ENCODE measurements at places on chromosomes 6 and 20.

GRCh38 chr6:63516186-63516944 lies 55.9 kb upstream of the LOC128125822 start:
- no peak for DNase-seq

GRCh38 chr6:154261688-154262397 lies 94.8 kb downstream of the IPCEF1 start:
- DNase-seq, result peak; percentile 58

- no peak for DNase-seq
These were observed 77.8 kb downstream of the ATG5 start for GRCh38 chr6:106247733-106248132.

DNA sequence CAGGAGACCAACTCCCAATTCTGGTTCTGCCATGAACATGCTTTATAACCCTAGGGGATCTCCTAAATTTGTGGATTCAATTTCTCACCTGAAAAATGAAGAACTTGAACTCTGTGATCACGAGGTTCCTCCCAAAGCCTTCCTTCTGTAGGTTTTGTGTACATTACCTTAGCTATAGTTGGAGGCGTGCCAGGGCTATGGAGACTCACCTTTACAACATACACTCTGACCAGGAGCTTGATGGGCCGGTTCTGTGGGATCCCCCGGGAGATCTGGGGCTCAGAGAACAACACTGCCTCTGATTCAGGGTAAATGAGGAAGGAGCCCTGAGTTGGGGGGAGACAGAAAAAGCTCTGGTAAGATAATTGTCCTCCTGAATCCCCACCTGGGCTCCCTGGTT lies 34.1 kb downstream of the ERGIC3 start:
- DNase-seq, result no peak

DNA sequence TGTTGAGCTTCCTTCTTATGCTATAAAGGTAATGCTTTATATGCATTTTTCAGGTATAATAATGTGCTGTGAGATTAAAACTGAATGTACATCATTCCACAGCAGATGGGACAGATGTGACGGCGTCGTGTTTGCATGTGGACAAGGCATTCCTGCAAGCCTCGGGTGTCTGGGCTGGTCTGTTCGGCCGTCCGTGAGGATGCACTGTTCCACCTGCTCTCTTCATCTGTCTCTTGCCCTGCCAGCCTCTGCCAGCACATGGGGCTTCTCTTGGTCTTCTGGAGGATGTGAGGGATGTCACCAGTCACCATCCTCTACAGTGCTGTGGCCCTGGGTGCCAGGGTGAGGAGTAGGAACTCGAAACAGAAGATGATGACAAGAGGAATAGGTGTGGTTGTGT lies 223.2 kb downstream of the ERMARD start:
- no peak for DNase-seq

- DNase-seq, result no peak
These were observed 491.7 kb downstream of the PTPRT start for GRCh38 chr20:42697962-42698361.

GRCh38 chr20:44137266-44137801 lies 49.7 kb downstream of the JPH2 start:
- DNase-seq, result no peak

GRCh38 chr6:10205892-10206291 lies 209.0 kb downstream of the TFAP2A start:
- peak; percentile 75 for DNase-seq

DNA sequence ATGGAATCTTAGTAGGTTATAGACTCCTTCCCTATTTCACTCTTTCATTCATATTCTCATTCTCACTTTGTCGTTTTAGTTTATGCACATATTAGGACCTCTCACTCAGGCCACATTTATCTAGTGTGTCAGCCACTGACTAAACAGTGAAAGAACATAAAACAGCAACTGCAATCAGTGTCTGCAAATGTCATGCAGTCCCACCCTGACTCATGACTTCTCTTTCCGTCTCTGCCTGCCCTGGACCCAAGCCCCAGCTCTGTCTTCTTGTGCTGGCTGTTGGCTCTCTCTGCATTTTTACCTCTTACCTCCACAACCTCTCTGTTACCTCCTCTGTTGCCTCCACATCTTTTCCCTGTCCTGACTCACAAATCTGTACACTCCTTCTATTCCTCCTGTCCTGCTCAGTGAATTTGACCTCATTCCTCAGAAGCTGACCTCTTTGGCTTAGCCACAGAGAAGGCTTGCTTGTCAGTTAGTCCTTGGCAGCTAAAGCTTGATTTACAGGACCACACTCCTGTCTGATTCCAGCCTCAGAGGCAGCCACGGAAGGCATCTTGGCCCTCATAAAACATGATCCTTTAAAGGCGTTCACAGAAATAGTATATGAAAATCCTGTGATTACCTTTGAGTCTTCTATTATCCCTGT lies 247.6 kb downstream of the PKHD1 start:
- no peak for DNase-seq

GRCh38 chr6:29627755-29628418 lies 5.1 kb downstream of the GABBR1 start:
- peak; percentile 75 for DNase-seq

- no peak for DNase-seq
These were observed 553.2 kb downstream of the CD83 start for GRCh38 chr6:14670806-14671205.

DNA sequence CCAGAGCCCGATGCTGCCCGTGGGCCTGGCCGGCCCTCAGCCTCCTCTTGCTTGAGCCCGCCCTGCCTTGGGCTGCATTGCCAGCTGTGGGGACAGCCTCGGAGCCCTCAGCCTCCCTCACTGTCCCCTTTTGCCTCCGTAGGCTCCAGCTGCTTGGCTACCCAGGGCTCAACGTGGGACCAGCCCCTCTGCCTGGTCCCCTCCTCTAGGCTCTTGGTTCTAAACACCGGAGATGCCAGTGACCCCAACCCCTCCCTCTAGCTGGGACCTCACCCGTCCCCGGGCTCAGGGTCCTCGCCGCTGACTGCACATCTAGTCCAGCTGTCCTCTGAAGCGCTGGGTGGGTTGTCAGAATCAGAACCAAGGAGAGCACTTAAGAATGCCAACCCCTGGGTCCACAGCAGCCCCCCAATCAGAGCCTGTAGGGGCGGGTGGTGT lies 345.2 kb downstream of the ZFAND3 start:
- DNase-seq, result no peak

DNA sequence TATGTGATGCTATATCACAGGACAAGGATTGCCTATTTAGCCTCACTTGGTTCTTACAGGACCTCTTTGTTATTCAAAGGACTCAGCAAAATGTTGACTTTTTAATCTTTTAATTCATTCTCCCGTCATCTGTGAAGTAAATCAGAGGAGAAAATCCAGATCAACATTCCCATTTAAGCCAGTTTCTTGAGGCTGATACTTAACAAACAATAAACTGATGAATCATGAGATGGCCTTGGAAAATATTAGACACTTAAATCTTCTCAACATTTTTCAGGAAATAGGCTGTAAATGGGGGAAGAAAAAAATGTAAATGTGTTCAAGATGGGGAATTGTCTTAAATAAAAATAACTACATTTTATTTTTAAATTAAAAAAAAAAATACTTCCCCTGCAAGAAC lies 55.9 kb upstream of the UBR2 start:
- DNase-seq, result no peak

GRCh38 chr6:117601811-117602150 lies 530 bp downstream of the GOPC start:
- no peak for DNase-seq

GRCh38 chr20:17304774-17305173 lies 77.9 kb downstream of the PCSK2 start:
- DNase-seq, result no peak

DNA sequence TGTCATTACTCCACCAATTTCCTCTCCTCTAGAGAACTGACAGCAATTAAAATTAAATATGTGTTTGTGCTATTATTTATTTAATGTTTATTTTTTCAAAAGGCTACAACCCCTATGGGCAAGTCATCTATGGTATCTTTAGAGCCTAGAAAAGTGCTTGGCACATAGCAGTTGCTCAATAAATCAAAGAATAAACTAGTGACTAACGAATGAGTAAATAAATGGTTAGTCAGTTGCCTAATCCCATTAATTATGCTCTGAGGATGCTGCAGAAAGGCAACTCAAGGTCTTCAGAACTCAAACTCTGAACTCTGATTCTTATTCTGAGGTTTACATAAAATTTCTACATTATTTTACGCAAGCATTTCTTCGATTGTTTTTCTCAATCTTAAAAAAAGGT lies 193.0 kb upstream of the TSHZ2 start:
- no peak for DNase-seq

GRCh38 chr6:6790891-6791290 lies 202.4 kb downstream of the LY86 start:
- DNase-seq, result no peak

GRCh38 chr6:143111443-143111842 lies 50.8 kb downstream of the AIG1 start:
- no peak for DNase-seq

- DNase-seq, result no peak
These were observed 75.1 kb downstream of the SEL1L2 start for GRCh38 chr20:13915284-13915683.

- peak; percentile 41 for DNase-seq
These were observed 2.8 kb downstream of the VARS1 start for GRCh38 chr6:31792761-31793171.

DNA sequence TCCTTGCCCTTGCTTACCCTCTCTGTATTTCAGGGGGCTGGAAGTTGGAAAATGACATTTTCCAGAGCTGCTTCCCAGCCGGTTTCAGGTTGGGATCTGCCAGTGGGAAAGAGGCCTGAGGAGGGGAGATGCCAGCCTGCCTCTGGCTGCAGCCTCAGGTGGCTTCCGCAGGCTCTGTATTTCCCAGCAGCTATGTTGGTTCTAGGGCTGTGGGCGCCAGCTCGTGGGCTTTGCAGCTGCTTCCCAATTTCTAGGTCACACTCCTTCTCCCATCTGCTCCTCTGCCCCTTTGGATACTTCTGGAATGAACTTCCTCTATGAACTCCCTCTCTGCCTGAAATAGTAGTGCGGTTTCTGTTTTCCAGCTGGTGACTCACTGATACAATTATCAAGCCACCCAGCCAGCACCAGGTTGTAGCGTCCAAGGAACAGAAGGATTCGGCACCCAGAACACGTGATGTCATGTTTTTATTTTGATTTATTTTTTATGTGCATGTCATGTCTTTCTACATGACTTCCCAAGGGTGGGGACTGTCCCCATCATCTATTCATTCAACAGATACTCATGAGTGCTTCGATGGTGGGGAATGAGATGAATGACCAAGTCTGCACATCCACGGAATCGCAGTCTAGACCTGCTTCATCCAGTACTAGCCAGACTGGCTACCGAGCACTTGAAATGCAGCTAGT lies 38.0 kb downstream of the TGM2 start:
- no peak for DNase-seq

DNA sequence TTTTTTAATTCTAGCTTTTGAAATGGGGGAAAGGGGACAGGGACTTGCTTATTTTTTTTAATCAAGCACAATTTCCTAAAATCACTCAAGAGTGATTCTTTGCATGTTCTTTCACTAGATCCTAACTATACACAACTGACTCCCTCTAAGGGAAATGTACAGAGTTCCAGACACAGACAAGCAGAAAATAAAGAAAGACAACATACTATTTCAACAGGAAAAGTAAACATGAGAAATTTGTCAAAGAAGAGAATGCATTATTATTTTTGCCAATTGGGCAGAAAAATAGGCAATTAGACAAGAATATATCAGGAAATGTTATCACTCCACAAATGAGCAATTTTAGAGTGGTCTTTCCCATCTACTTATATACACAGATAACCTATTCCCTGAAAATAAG lies 128.2 kb downstream of the RNGTT start:
- DNase-seq, result no peak

DNA sequence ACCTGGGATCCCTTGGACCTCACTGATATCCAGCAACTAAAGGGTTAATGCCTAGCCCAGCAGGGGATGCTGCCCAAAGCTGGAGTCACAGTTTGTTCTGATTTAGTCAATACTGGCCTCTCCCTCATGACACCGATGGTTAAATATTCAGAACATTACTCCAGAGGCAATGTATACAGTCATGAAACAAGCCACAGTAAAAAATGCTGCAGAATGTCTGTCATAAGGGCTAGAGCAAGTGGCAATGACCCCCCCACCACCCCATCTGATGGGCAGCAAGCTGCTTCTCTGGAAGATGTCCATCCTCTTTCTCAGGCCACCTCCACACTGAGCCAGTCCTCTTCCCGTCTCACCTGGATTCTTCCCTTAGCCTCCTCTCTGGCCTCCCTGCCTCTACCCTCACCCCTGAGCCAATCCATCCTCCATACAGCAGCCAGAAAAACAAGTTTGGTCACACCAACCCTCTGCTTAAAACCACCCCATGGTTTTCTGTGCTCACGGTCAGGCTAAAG lies 99.0 kb upstream of the KCNG1 start:
- DNase-seq, result no peak

DNA sequence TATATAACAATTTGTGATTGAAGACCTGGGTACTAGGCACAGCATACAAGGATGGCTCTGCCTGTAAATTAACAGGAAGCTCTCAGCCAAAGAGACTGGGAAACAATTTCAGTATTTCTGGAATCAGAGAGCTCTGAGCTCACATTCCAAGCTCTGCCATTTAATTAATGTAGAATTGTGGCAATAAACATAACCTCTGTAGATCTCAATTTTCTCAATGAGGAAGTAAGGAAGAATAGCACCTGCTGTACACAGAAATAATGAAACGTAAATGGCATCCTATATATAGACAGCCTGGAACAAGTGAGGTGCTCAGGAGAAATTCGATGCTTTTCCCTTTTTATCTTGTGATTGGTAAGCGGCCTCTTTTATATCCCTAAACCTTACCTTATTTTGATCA lies 538.5 kb upstream of the JAG1 start:
- DNase-seq, result no peak

DNA sequence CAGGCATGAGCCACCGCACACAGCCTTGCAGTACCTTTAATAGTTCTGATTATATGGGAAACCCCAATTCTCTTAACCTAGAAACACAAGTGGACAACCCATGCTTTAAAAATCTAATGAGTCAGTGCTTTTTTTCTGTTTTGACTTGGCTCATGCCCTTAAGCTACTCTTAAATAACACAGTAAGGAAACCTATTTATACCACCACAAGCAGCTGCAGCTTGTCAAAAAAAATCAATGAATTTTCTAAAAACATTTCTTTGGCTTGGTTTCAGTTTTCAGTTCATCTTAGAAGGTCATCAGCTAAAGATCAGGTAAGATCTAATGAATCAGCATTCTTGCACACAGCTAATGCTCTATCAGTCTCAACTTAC lies 124.1 kb upstream of the DST start:
- DNase-seq, result no peak

- DNase-seq, result peak; percentile 79
These were observed 58.4 kb downstream of the HIVEP2 start for GRCh38 chr6:142886431-142887170.

- peak; percentile 44 for DNase-seq
These were observed 34.2 kb upstream of the BTN3A2 start for GRCh38 chr6:26330859-26331217.

GRCh38 chr6:19452495-19452894 lies 384.7 kb upstream of the ID4 start:
- DNase-seq, result no peak

GRCh38 chr6:157266274-157267101 lies 56.8 kb downstream of the TMEM242 start:
- no peak for DNase-seq

GRCh38 chr6:95742767-95743289 lies 165.5 kb downstream of the MANEA start:
- no peak for DNase-seq

- DNase-seq, result no peak
These were observed 2.9 kb downstream of the HLA-DMA start for GRCh38 chr6:32950010-32950409.

Data from hematopoietic multipotent progenitor cell treated with erythropoietin and hydrocortisone succinate and interleukin-3 and kit ligand, for 4 days (in vitro differentiated cells).